Progenitor cell of endocrine pancreas (in vitro differentiated cells): ENCODE measurements at places on chromosomes 2 and 18. TPM values are rescaled to one million over a fixed set of nuclear protein-coding genes. Genes with fewer than 3 reads are reported as not detected.

GRCh38 chr2:223952280-223952968, 4.8 kb upstream of the MRPL44 start:
- DNase-seq, result no peak

The MGAT5 gene
- 106 and 110 TPM in 2 replicates for total RNA-seq

DNA sequence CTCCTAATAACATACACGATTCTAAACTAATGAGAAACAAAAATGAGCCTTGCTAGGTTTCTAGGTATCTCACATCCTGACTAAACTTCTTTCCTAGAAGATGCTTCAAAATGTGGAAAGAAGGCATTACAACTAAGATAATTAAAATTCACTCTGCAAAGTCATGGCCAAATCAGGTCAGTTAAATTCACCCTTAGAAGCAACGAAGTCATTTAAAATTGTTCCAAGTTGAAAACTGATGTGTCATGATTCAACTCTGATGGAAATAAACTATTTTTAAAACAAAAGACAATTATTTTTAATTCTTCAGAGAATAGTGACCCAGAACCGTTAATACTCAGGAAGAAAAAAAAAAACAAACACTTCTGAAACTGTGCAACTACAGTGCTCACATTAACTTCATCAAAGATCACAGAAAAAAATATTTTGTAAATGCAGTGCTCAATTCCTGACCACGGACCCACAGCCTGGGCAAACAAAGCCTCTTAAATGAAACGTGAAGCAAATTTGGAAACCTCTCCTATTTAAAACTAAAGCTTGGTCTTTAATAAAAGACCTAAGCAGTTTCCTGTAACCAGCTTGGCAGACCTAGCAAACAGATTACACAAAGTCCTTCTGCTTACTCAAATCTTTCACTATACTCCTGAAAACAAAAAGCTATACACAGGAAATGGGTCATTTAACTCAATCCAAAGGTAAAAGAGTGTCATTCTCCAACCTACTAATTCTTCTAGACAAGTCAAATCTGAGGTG, 39.0 kb downstream of the CHN1 start:
- no peak for DNase-seq

The FOXI3 gene
- total RNA-seq, result 0.57 and 0.98 TPM in 2 replicates

GRCh38 chr2:143480601-143481236, 351.5 kb downstream of the ARHGAP15 start:
- DNase-seq, result no peak

- no peak for DNase-seq
Observed at GRCh38 chr2:172480301-172481218, 53.2 kb downstream of the ITGA6 start.

The DLX1 gene
- total RNA-seq, result 1.7 and 4.1 TPM in 2 replicates
